Skin of body (tissue), 3 donors: ENCODE measurements at places on chromosomes 2 and 18. TPM values are rescaled to one million over a fixed set of nuclear protein-coding genes. Genes with fewer than 3 reads are reported as not detected.

The MREG gene
- total RNA-seq: 8.1 TPM

The POTEE gene
- not detected for total RNA-seq

The WDFY1 gene
- total RNA-seq: 72.1 TPM

The SLC9A2 gene
- total RNA-seq: 6.8 TPM

The KCNS3 gene
- 17.8 TPM for total RNA-seq

The ASAP2 gene
- total RNA-seq: 19.0 TPM

The NXPH2 gene
- total RNA-seq: 1.9 TPM

The SPP2 gene
- total RNA-seq: not detected

The LRP2 gene
- total RNA-seq: 0.10 TPM

The KIAA2012 gene
- total RNA-seq: 0.10 TPM

The GKN2 gene
- not detected for total RNA-seq

The IL1RL1 gene
- 8.7 TPM for total RNA-seq

The TTR gene
- total RNA-seq: 1.3 TPM

The POTEJ gene
- total RNA-seq: 0.10 TPM

The PIKFYVE gene
- total RNA-seq: 33.3 TPM

The RPL31 gene
- total RNA-seq: 1,726 TPM

The AQP12B gene
- total RNA-seq: not detected

The SP140L gene
- 3.8 TPM for total RNA-seq

The TTN gene
- total RNA-seq: 385 TPM

The SULT1C4 gene
- total RNA-seq: 14.7 TPM

The FSHR gene
- not detected for total RNA-seq

The STON1 gene
- 15.7 TPM for total RNA-seq
